ENCODE measurements at places on chromosomes 1 and 21. TPM values are rescaled to one million over a fixed set of nuclear protein-coding genes. Genes with fewer than 3 reads are reported as not detected.

The GPR89A gene
- 23.4 TPM for total RNA-seq

The CDC73 gene
- total RNA-seq: 15.0 TPM

The CYP4A22 gene
- total RNA-seq: not detected

GRCh38 chr21:34838956-34839820 is 170.4 kb downstream of the CLIC6 start:
- DNase-seq: no peak

DNA sequence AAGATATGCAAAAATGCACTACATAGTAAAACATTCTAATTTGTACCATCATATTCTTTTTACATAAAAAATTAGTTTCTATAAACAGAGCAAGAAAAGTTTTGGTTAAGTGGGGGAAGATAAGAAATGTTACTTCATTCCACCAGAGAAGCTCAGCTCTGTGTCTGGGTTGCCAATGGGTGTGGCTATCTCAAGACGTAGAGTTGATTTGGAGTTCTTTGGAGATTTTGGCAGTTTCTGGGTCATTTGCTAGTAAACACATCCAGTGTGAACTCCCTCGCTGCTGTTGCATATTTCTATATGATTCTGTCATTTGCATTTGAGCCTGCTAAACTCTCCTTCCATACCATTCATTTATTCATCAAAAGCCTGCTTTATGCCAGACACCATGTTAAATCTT is 7.2 kb downstream of the RGL1 start:
- DNase-seq: no peak
